ENCODE measurements at places on chromosomes 16 and 17.

GRCh38 chr16:84084570-84085270 lies 32.0 kb downstream of the MBTPS1 start:
- peak; percentile 53 for DNase-seq

- no peak for DNase-seq
These were observed 1.2 kb downstream of the ZNF500 start for GRCh38 chr16:4765511-4766474.

DNA sequence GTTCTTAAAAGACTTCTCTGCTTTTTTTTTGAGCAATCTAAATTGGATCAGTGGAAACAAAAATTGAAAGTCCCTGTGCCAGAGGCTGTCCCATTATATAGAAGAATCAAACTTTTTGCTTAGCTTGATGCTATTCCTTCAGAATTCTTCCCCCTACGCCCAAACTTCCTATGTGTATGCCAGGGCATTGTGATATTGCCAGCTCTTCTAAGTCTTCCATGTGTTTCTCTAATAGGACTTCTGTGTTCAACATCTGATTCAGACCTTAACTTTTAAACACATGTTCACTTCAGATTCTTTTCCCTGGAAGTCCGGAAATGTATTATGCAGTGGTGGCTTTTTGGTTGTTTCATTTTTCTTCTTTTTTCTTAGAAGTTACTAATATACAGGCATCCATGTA lies 18.7 kb downstream of the PTRH2 start:
- no peak for DNase-seq

DNA sequence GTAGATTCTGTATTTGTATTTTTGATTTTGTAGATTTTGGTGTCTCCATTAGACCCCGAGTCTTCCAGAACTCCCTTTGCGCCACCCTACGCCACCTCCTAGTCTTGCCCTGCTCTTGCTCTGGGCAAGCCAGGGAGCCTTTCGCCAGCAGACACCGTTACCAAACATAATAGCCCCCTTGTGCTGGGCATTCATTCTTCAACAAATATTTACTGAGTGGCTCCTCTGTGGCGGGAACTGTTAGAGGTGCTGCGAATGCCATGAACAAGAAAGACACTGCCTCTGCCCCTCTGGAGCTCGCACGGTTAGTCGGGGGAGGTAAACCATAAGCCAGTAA lies 841 bp upstream of the GPT2 start:
- no peak for DNase-seq

GRCh38 chr17:74744714-74745547 lies 3.5 kb upstream of the NHERF1 start:
- DNase-seq, result peak; percentile 86

DNA sequence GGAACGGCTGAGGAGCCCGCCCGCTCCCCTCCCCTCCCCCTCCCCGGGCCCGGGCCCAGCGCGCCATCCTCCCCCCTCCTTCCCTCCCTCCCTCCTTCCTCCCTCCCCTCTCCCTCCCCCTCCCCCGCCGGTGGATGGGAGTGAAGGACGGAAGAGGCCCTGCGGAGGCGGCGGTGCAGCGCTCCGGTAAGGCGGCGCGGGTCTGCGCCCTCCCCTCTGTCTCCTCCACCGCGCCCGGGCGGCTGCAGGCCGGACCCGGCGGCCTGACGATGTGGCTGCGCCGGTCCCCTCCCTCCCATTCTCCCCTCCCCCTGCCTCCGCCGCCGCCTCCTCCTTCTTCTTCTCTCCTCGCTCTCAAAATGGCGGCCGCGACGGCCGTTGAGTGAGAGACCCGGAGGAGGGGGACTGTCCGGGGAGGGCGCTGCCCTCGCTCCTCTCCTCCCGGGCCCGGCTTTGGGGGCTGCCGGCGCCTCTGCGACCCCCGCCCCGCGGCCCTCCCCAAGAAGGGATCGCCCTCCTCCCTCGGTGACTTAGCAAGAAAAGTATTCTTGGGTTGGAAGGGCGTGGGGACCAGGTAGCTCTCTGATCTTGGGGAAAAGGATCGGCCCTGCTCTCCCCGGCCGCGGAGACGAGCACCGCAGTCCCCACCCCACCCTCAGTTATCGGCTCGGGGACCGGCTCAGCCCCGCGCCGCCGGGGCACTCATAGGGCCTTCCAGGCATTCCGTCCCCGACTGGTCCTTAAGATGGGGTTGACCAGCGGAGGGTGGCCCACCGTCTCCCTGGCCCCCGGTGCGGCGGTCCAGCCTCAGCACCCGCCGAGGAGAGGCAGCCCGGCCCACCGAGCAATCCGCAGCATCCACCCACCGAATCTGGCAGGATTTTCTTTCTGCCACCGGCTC lies 617 bp downstream of the PAFAH1B1 start:
- peak; percentile 78 for DNase-seq

GRCh38 chr17:69069226-69069750 lies 8.6 kb upstream of the ABCA9 start:
- DNase-seq, result no peak

DNA sequence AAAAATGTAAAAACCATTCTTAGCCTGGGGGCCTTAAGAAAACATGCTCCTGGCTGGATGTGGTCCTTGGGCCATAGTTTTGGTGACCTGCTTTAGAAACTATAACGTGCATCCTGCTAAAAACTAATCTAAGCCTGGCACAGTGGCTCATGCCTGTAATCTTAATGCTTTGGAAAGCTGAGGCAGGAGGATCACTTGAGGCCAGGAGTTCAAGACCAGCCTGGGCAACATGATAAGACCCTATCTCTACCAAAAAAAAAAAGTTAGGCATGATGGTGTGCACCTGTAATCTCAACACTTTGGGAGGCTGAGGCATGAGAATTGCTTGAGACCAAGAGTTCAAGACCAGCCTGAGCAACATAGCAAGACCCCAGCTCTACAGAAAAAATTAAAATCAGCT lies 183.8 kb upstream of the CHMP6 start:
- DNase-seq, result no peak

- DNase-seq, result no peak
These were observed 15.1 kb downstream of the SOCS1 start for GRCh38 chr16:11240636-11241473.

DNA sequence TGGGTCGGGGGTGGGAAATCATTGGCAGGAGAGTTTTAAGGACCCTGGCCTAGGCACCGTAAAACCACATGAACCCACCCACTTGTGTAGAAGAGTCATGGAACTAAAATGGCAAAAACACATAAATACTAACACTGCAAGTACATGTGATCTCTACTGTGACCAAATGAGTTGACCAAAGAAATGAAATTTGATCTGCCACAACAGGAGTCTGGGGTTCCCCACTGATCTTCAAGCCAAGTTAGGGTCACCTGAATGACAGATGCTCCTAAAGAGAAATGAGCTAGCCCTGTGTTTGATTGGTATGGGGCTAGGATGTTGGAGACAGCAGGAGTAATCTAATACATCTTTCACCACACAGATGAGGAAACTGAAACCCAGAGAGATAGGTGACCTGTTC lies 21.5 kb upstream of the SKAP1 start:
- no peak for DNase-seq

DNA sequence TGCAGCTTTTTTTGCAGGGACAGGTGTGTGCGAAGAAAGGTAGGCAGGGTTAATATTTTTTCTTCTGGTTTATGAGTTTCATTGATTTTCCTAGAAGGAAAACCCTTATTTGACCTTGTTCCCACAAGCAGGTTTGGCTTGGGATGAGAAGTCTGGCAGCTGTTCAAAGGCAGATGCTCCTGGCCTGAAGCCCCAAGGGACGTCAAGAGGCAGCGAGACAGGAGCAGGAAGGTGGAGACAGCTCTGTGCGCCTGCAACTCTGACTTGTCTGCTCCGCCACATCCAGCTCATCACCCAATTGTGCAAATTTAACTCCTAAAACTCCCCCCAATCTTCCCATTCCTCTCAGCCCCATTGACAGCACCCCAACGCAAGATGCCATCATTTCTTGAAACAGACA lies 136.8 kb upstream of the XYLT1 start:
- no peak for DNase-seq

GRCh38 chr17:67490471-67490870 lies 113.4 kb downstream of the PITPNC1 start:
- no peak for DNase-seq

GRCh38 chr16:70473446-70474319 lies 19.3 kb downstream of the FCSK start:
- no peak for DNase-seq

GRCh38 chr16:56282451-56282850 lies 91.2 kb downstream of the GNAO1 start:
- DNase-seq, result no peak

- no peak for DNase-seq
These were observed 15.5 kb downstream of the GFOD2 start for GRCh38 chr16:67703626-67704025.

Data from T-helper 9 cell (primary cell).